ENCODE measurements at places on chromosomes 13 and 19. TPM values are rescaled to one million over a fixed set of nuclear protein-coding genes. Genes with fewer than 3 reads are reported as not detected.

DNA sequence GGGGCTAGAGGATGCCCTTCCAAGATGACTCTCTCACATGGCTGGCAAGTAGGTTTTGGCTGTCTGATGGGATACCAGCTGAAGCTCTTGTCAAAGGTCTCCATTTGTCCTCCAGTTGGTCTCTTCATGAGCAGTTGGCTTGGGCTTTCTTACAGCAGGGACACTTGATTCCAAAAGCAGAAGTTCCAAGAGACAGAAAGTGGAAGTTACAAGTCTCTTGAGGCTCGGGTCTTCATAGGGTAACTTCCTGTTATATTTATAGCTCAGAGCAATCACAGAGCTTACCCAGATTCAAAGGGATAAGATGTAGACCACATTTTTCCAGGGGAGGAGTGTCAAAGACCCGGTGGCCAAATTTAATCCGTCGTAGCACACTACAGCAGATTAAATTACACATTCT is 440.0 kb downstream of the RFC3 start:
- no peak overlapping the region for H3K27ac ChIP-seq
- H3K27me3 ChIP-seq: no peaks in the 10 kb centered on the region
- H3K4me1 ChIP-seq: 0 out of 2 replicates have a peak, but pooled peaks cover 7% of the 10 kb centered on the region
- no peaks in the 10 kb centered on the region for H3K36me3 ChIP-seq
- H3K4me3 ChIP-seq: no peak overlapping the region
- DNase-seq: no peak

- H3K27me3 ChIP-seq: no peaks in the 10 kb centered on the region
- peaks cover 16% of the 10 kb centered on the region for H3K36me3 ChIP-seq
- no peaks in the 10 kb centered on the region for H3K4me1 ChIP-seq
Measured at GRCh38 chr19:12314553-12314952, 18.9 kb downstream of the ZNF563 start.

- no peaks in the 10 kb centered on the region for H3K4me1 ChIP-seq
- H3K27me3 ChIP-seq: no peaks in the 10 kb centered on the region
- no peaks in the 10 kb centered on the region for H3K36me3 ChIP-seq
- no peak overlapping the region for H3K27ac ChIP-seq
Measured at GRCh38 chr13:38372820-38373383, 23.3 kb downstream of the UFM1 start.

DNA sequence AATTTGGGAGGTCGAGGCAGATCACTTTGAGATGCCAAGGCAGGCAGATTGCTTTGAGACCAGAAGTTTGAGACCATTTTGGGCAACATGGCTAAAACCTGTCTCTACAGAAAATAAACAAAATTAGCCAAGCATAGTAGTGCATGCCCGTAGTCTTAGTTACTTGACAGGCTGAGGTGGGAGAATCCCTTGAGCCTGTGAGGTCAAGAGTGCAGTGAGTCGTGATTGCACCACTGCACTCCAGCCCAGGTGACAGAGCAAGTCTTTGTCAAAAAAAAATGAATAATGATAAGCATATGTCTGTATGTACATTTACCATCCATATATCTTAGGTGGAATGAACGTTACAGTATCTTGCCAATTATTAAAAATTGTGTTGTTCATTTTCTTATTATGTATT is 2447.7 kb downstream of the PCDH9 start:
- no peak overlapping the region for H3K4me3 ChIP-seq
- DNase-seq: no peak
- no peaks in the 10 kb centered on the region for H3K4me1 ChIP-seq
- H3K27ac ChIP-seq: no peak overlapping the region
- H3K36me3 ChIP-seq: no peaks in the 10 kb centered on the region

DNA sequence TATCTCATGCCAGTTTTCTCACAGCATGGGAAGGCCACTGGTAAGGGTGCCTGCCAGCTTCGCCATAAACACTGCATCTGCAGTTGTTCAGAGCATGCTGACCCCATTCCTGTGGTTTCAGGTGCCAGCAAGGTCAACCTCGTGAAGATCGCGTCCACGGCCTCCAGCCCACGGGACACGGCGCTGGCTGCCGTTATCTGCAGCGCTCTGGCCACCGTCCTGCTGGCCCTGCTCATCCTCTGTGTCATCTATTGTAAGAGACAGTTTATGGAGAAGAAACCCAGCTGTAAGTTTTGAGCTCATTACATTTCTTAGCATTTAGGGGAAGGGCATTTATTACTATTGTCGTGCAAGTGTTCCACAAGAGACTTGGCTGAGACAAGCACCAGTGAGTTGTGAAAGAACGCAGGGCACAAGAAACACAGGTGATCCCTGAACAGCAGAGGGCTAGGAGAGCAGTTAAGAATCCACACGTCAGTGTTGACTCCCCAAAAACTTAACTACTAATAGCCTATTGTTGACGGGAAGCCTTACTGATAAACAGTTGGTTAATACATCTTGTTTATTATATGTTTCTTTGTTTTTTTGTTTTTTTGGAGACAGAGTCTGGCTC is 88.8 kb downstream of the TNFRSF19 start:
- no peak for DNase-seq
- H3K27ac ChIP-seq: no peak overlapping the region
- H3K27me3 ChIP-seq: no peaks in the 10 kb centered on the region
- peaks cover 19% of the 10 kb centered on the region for H3K4me1 ChIP-seq

DNA sequence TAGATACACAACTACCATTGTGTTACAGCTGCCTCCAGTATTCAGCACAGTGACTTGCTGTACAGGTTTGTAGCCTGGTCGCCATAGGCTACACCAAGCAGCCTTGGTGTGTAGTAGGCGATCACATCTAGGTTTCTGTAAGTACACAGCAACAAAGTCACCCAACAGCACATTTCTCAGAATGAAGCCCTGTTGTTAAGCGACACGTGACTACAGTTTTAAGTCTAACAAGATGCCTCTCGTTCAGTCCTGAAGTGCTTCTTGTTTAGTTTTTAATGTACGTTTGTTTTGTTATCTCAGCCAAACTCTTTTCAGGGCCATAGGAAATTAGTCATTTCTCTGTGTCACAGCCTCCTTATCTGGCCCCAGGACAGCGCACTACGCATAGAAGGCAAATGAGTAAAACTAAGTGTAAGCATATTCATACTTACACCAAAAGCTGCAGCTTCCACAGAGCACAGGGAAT is 50.0 kb upstream of the GPR183 start:
- H3K36me3 ChIP-seq: peaks cover 32% of the 10 kb centered on the region
- H3K27ac ChIP-seq: peak overlapping the region; percentile 70
- no peak overlapping the region for H3K4me3 ChIP-seq
- no peaks in the 10 kb centered on the region for H3K27me3 ChIP-seq
- H3K4me1 ChIP-seq: peaks cover 14% of the 10 kb centered on the region

Gene DPF1
- polyA plus RNA-seq: 4.3 TPM

DNA sequence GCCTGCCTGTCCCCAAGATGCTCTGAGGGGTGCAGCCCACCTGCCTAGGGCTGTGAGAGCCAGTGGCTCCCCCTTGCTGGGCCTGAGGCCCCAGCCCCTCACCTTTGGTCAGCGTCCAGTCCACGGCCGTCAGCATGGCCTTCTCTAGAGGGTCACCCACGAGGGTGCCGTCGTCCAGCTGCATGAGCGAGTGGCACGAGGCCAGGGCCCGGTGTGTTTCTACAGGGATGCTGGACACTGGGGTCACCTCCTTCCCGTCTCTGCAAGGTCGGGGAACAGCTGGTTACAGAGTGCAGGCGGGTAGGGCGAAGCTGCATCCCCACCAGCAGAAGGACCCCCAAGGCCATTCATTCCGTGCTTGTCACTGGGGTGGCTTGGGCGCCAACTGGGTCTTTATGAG is 9.0 kb downstream of the ATP13A1 start:
- peaks cover 20% of the 10 kb centered on the region for H3K36me3 ChIP-seq
- no peaks in the 10 kb centered on the region for H3K27me3 ChIP-seq
- no peak overlapping the region for H3K27ac ChIP-seq
- H3K4me3 ChIP-seq: no peak overlapping the region
- no peak for DNase-seq
- H3K4me1 ChIP-seq: no peaks in the 10 kb centered on the region

GRCh38 chr13:61696676-61697075 is 281.0 kb upstream of the PCDH20 start:
- DNase-seq: no peak
- H3K27me3 ChIP-seq: no peaks in the 10 kb centered on the region
- no peaks in the 10 kb centered on the region for H3K4me1 ChIP-seq
- no peaks in the 10 kb centered on the region for H3K36me3 ChIP-seq
- no peak overlapping the region for H3K4me3 ChIP-seq
- H3K27ac ChIP-seq: no peak overlapping the region

DNA sequence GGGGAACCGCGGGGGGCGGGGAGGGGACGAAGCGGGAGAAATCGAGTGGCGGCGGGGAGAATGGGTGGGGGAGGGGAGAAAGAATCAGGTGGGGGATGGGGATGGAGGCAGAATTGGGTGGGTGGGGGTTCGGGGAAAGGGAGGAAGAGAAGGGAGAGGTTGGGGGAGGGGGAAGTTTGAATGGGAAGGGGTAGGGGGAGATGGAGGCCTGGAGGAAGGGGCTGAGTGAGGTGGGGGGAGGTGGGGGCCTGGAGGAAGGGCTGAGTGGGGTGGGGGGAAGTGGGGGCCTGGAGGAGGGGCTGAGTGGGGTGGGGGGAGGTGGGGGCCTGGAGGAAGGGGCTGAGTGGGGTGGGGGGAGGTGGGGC is 403 bp upstream of the ADAMTS10 start:
- peak overlapping the region; percentile 52 for H3K4me3 ChIP-seq
- DNase-seq: no peak
- no peaks in the 10 kb centered on the region for H3K4me1 ChIP-seq
- 0 out of 2 replicates have a peak, but pooled peaks cover under 1% of the 10 kb centered on the region for H3K27me3 ChIP-seq
- H3K36me3 ChIP-seq: no peaks in the 10 kb centered on the region

Gene KIR3DL1
- not detected for polyA plus RNA-seq

GRCh38 chr13:51929699-51930098 is 67.9 kb downstream of the CCDC70 start:
- no peaks in the 10 kb centered on the region for H3K36me3 ChIP-seq
- no peak overlapping the region for H3K4me3 ChIP-seq
- peaks cover 3% of the 10 kb centered on the region for H3K4me1 ChIP-seq
- no peaks in the 10 kb centered on the region for H3K27me3 ChIP-seq
- H3K27ac ChIP-seq: no peak overlapping the region

GRCh38 chr19:2289714-2290435 is 7.9 kb upstream of the PEAK3 start:
- H3K36me3 ChIP-seq: no peaks in the 10 kb centered on the region
- no peak overlapping the region for H3K27ac ChIP-seq
- H3K4me3 ChIP-seq: no peak overlapping the region
- H3K27me3 ChIP-seq: peaks cover 37% of the 10 kb centered on the region
- H3K4me1 ChIP-seq: 0 out of 2 replicates have a peak, but pooled peaks cover under 1% of the 10 kb centered on the region

Gene CACNA1A
- 1.3 TPM for polyA plus RNA-seq

- no peaks in the 10 kb centered on the region for H3K36me3 ChIP-seq
- no peak for DNase-seq
- H3K27me3 ChIP-seq: no peaks in the 10 kb centered on the region
- H3K4me3 ChIP-seq: no peak overlapping the region
Measured at GRCh38 chr19:13983213-13983889, 22.8 kb downstream of the RFX1 start.

Gene ZNF324B
- polyA plus RNA-seq: 3.8 TPM
